ENCODE measurements at places on chromosomes 7 and 10. TPM values are rescaled to one million over a fixed set of nuclear protein-coding genes. Genes with fewer than 3 reads are reported as not detected.
A peak's percentile ranks its signal among the peaks of the same experiment; 100 is the strongest.

SRI gene
- total RNA-seq = 93.6 TPM

GRCh38 chr7:131540491-131541162, 15.8 kb downstream of the PODXL start:
- DNase-seq = peak; percentile 58

DNA sequence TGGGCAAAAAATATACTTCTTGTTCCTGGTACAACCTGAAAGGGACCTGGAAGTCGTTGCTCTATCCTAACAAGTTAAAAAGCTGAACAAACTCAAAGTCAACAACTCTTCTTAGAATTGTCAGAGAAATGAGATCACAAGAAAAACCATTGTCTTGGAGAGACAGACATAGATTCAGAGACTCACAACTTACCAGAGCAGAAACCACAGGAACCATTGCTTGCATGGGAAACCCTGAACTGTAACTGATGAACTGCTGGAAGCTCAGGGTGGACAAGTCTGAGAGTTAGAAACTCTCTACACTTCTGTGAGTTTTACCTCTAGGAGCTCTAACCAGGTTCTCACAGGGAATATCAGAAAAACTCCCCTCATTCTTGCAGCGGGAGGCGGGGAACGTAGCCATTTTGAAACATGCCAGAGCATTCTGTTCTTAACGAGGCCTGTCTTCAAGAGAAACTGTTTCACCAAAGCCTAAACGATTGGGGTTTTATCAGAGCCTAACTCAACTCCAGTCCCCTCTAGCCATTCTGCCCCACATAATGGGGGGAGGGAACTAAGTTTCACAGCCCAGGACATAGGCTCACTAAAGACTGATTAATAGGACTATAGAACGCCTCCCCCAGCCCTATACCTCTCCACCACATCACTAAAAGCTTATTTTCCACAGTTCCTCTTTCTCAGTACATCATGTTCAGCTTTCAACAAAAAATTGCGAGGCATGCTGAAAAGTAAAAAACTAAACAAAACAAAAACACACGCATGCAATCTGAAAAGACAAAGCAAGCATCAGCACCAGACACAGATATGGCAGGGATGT, 12.0 kb upstream of the GSDME start:
- DNase-seq = no peak

DNA sequence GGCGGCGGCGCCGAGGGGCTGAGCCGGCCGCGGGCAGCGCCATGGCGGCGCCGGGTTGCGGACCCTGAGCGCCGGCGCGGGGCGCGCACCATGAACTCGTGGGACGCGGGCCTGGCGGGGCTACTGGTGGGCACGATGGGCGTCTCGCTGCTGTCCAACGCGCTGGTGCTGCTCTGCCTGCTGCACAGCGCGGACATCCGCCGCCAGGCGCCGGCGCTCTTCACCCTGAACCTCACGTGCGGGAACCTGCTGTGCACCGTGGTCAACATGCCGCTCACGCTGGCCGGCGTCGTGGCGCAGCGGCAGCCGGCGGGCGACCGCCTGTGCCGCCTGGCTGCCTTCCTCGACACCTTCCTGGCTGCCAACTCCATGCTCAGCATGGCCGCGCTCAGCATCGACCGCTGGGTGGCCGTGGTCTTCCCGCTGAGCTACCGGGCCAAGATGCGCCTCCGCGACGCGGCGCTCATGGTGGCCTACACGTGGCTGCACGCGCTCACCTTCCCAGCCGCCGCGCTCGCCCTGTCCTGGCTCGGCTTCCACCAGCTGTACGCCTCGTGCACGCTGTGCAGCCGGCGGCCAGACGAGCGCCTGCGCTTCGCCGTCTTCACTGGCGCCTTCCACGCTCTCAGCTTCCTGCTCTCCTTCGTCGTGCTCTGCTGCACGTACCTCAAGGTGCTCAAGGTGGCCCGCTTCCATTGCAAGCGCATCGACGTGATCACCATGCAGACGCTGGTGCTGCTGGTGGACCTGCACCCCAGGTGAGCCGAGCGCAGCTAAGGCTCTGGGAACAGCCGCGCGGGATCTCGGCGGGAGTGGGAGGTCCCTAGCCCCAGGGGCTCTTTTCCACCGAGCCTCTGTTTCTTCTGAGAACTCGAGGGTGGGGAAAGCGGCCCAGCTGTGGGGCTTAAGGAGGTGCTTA, at the start of gene GPR26:
TSS of gene GPR26 (plus strand) at position 38 of the 919 bp plus-strand sequence. CDS start at position 91, 53 bp downstream.
- no peak for DNase-seq

GRCh38 chr7:158019726-158020705, 567.6 kb downstream of the PTPRN2 start:
- no peak for DNase-seq

CPN1 gene
- total RNA-seq = not detected
